Type B pancreatic cell (in vitro differentiated cells): ENCODE measurements at places on chromosomes 16 and 17. TPM values are rescaled to one million over a fixed set of nuclear protein-coding genes. Genes with fewer than 3 reads are reported as not detected.

GRCh38 chr17:39950871-39951348 lies 11.9 kb upstream of the GSDMA start:
- no peak for DNase-seq
- no peaks in the 10 kb centered on the region for H3K27me3 ChIP-seq
- no peak overlapping the region for H3K27ac ChIP-seq
- no peaks in the 10 kb centered on the region for H3K36me3 ChIP-seq
- H3K4me3 ChIP-seq = no peak overlapping the region

Gene DHX58
- total RNA-seq = 0.72 and 1.3 TPM in 2 replicates

DNA sequence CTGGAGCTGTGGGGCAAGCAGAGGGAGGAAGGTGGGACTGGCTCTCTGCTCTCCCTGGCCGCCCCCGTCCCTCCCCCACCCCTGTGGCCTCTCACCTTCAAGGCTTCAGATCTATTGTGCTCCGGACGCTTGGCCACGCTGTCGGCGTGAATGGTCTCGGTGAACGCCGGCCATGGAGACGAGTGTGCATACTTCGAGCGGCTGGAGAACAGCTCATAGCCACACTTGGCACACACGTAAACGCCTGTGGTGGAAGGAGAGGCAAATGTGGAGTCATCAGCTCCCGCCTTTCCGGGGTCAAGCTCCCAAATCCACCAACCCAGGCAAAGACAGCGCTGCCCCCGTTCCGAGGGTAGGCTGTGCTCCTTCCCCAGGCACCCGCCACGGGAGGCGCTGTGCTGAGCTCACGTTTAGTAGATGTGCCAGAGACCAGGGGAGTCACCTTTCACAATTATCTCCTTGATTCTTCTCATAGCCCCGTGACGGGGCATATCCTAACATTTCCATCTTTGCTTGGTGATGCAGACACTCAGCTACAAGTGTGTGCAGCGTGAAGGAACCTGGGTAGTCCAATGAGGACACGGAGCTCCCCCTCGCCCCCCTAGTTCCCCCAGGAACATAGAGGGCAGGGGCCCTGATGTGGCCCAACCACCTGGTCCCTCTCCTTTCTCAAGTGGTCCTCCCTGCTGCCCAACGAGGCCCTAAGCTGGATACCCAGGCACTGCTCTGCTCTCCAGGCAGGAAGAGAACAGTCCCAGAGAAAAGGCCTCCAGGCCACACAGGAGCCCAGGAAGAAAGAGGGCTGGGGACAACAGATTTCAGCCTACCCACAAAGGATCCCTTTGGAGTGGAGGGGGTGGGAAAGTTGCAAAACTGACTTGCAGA lies 1.6 kb downstream of the MSRB1 start:
- H3K4me3 ChIP-seq = peak overlapping the region; percentile 88
- peaks cover 4% of the 10 kb centered on the region for H3K4me1 ChIP-seq
- no peaks in the 10 kb centered on the region for H3K36me3 ChIP-seq
- no peaks in the 10 kb centered on the region for H3K27me3 ChIP-seq

DNA sequence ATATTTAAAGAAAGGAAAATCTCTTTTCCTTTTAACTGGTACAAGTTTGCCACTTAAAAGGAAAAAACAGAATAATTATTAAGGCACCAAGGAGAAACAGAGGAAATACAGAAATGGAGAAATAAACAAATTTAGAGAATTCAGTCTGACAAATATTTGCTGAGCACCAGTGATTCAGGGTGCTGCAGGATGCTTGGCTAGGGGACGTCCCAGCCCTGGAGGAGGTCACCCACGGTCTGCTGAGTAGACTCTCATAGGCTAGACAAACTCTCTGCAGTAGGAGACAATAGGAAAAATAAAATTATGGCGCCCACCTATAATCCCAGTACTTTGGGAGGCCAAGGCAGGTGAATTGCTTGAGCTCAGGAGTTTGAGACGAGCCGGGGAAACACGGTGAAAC lies 15.9 kb downstream of the C1QTNF1 start:
- H3K4me3 ChIP-seq = no peak overlapping the region
- H3K27ac ChIP-seq = no peak overlapping the region
- DNase-seq = no peak
- H3K4me1 ChIP-seq = no peaks in the 10 kb centered on the region
- no peaks in the 10 kb centered on the region for H3K36me3 ChIP-seq

Gene EVPLL
- not detected in 2 replicates for total RNA-seq

Gene TEKT1
- 0.24 and 1.6 TPM in 2 replicates for total RNA-seq

- peak overlapping the region; percentile 11 for H3K27ac ChIP-seq
- no peaks in the 10 kb centered on the region for H3K27me3 ChIP-seq
- no peak for DNase-seq
- peaks cover 18% of the 10 kb centered on the region for H3K4me1 ChIP-seq
Measured at GRCh38 chr17:57253362-57254065, 2.8 kb upstream of the MSI2 start.

DNA sequence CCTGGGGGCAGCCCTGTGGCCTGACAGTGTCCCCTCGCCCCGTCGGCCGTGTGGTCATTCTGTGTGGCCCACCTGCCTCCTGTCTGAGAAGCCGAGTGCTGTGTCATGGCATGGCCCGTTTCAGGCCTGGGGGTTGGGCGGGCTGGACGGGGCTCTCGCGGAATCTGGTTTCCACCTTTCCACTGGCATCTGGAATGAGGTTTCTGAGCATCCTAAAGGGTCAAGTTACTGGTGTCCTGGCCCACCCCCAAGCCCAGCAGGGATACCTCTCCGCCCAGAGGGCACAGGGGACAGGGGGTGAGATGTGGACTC lies 7.8 kb downstream of the DBNDD1 start:
- no peaks in the 10 kb centered on the region for H3K36me3 ChIP-seq
- DNase-seq = no peak
- H3K27me3 ChIP-seq = peaks cover 6% of the 10 kb centered on the region
- H3K4me3 ChIP-seq = no peak overlapping the region
- H3K4me1 ChIP-seq = no peaks in the 10 kb centered on the region
- H3K27ac ChIP-seq = no peak overlapping the region

DNA sequence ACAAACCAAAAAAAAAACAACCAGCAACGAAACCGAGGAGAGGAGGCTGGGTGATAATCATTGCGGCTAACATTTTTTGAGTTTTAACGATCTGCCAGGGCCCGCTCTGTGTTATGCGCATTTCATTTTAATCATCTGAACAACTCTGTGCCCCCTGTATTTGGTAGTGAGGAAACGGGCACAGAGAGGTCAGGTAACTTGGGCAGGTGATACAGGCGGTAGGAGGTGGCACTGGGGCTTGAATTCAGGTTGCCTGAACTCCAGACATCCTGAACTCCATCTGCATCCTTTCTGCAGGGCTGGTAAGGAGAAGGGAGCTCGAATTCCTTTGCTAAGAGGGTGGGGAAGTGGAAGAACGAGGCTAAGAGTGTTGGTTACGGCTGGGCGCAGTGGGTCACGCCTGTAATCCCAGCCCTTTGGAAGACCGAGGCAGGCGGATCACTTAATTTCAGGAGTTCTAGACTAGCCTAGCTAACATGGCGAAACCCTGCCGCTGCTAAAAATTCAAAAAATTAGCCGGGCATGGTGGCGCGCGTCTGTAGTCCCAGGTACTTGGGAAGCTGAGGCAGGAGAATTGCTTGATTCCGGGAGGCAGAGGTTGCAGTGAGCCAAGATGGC lies 1.1 kb downstream of the CLUAP1 start:
- H3K4me3 ChIP-seq = peak overlapping the region; percentile 93
- peaks cover 7% of the 10 kb centered on the region for H3K36me3 ChIP-seq
- H3K4me1 ChIP-seq = peaks cover 25% of the 10 kb centered on the region
- no peak for DNase-seq

DNA sequence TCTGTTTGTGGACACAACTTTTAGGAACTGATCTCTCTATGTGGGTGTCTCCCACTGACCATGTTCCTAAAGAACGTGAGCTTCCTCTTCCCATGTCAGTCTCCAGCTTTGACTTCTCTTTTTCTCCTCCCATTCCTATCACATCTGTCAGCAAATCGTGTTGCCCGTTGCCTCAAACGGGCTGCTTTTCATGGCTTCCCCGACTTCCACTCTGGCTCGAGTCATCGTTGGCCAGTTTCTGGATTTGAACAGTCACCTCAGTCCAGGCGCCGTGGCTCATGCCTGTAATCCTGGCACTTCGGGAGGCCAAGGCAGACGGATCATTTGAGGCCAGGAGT lies 5.4 kb downstream of the ABCC1 start:
- H3K4me1 ChIP-seq = peaks cover 25% of the 10 kb centered on the region
- no peak overlapping the region for H3K27ac ChIP-seq
- no peak for DNase-seq
- no peaks in the 10 kb centered on the region for H3K27me3 ChIP-seq
- H3K4me3 ChIP-seq = no peak overlapping the region

DNA sequence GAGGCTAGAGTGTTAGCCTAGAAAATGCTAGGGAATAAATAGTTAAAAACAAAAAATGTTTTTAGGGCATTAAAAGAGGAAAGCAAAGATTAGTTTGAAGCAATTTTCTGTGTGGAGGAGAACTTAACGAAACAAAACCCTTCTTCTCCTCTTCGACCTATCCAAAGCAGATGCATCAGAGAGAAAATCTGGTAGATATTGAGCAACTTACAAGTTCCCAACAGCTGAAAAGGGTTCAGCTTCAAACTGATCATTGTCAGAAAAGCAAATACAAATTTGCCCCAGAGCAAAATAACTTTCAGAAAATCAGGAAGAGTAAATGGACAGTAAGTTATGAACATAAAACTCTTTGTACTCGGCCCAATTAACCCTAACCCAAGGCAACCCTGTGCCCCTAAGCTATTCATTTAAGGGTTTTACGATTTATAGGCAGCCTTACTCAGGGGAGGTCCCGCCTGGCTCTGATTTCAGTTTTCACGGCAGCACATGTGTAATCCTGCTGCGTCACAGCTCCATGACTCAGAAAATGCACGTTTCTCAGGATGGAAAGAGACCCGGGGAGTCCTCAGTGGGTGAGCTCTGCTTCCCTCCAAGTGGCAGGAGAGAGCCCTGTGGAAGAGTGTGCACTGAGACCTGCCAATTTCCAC lies 405.7 kb upstream of the SALL1 start:
- peak overlapping the region; percentile 16 for H3K4me3 ChIP-seq
- no peak for DNase-seq
- H3K36me3 ChIP-seq = no peaks in the 10 kb centered on the region
- H3K27ac ChIP-seq = no peak overlapping the region

DNA sequence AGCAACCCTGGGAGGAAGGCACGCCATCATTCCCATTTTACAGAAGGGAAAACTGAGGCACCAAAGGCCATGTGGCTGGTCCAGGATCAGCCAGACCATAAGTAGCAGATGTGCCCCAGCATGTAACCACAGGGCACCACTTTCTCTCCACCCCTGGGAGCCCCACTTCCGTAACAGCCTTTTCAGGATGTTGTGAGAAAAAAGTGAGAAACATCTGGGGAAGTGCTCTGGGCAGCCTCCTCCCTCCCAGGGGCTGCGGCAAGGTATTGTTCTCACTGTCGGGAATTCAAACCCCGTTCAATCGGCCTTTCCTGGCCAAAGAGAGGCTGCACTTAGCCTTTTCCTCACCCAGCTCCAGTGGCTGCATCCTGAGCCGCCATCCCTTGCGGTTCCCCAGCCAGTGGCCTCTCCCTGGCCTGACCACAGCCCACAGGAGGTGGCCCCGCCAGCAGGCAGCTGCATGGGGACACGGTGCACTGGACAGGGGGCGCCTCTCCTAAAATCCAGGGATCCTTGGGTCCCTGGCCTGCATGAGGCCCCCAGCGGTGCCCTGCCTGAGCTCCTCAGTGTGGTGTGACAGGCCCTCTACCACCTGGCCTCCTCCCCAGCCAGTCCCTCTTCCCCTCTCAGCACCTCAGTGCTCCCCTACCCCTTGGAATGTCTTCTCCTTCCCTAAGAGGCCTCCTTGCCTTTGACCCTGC lies 5.7 kb upstream of the CDH5 start:
- no peak for DNase-seq
- no peak overlapping the region for H3K4me3 ChIP-seq
- peaks cover 29% of the 10 kb centered on the region for H3K4me1 ChIP-seq

DNA sequence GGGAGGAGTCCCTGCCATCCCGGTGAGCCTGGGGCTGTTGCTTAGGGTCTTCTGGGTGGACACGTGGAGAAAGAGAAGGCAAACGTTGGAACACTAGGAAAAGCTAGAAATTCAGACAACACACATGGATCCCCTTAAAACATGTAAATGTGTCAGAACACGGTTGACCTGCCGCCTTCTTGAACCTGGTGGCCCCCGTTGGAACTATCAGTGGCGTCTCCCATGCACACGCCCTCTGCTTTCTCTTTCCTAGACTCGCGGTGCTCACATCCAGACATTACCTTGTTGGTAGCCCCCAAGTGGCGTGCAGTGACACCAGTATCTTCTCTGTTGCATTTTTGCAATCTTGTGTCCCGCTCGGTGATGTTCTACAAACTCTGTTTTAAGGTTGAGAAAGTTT lies 18.6 kb downstream of the CIBAR2 start:
- no peaks in the 10 kb centered on the region for H3K36me3 ChIP-seq
- no peak overlapping the region for H3K4me3 ChIP-seq
- H3K4me1 ChIP-seq = peaks cover 11% of the 10 kb centered on the region
- DNase-seq = no peak
- H3K27ac ChIP-seq = no peak overlapping the region

Gene C17orf100
- total RNA-seq = 3.9 and 4.3 TPM in 2 replicates

DNA sequence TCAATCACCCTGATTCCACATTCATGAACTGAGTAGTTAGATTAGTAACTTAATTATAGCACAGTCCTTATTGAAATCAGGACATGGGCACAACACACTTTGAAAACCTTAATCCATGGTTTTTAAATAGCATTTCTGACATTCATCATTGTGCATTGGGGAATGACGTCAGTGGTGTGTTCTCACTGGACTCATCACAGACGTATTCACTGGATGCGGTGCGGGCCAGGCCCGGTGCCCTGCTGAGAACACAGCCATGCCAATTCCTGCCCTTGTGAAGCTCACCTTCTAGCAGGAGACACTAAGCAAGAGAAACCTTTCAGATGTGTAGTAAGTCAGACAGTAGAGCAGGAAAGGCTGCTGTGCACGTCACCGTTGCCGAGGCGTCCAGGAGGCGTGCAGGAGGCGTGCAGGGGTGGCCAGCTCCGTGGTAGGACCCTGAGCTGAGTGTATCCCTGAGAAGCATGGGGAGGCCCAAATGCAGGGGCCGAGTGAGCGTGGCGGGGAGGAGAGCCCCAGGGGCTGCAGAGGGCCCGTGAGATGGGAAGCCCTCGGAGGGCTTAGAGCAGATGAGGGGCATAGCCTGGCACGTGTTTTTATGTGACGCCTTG lies 12.9 kb downstream of the BANP start:
- H3K27me3 ChIP-seq = no peaks in the 10 kb centered on the region
- H3K27ac ChIP-seq = no peak overlapping the region
- peaks cover 12% of the 10 kb centered on the region for H3K36me3 ChIP-seq

Gene CHST5
- 0.60 and 1.9 TPM in 2 replicates for total RNA-seq

- peaks cover 5% of the 10 kb centered on the region for H3K36me3 ChIP-seq
- H3K27me3 ChIP-seq = no peaks in the 10 kb centered on the region
Measured at GRCh38 chr16:87486713-87487247, 6.0 kb downstream of the ZCCHC14 start.

GRCh38 chr17:34254651-34255380 lies at the start of gene CCL2:
CCL2 (plus strand) TSS chr17:34255285; CDS start chr17:34255350, 65 bp downstream.
- peaks cover 30% of the 10 kb centered on the region for H3K4me1 ChIP-seq
- H3K27me3 ChIP-seq = peaks cover 16% of the 10 kb centered on the region

- no peak for DNase-seq
- H3K27me3 ChIP-seq = no peaks in the 10 kb centered on the region
- no peak overlapping the region for H3K4me3 ChIP-seq
- H3K36me3 ChIP-seq = peaks cover 7% of the 10 kb centered on the region
Measured at GRCh38 chr17:59380474-59380873, 49.0 kb downstream of the YPEL2 start.
